ENCODE measurements at places on chromosomes 1 and 21. TPM values are rescaled to one million over a fixed set of nuclear protein-coding genes. Genes with fewer than 3 reads are reported as not detected.

DNA sequence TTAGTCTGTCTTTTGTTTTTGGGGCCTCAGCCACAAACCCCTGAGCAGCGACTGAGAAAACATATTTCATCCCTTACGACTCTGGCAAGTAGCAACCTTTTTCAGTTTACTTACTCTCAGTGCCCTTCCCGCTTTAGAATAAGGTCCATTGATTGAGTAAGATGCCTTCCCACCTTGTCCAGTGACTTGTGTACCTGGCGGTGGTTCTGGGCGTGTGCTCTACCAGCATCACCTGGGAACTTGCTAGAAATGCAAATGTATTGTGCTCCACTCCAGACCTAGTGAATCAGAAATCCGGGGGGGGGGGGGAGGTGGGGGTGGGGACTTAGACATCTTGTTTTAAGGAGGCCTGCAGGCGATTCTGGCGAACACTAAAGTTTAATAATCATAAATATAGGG lies 72.1 kb downstream of the S1PR1 start:
- DNase-seq = no peak

DNA sequence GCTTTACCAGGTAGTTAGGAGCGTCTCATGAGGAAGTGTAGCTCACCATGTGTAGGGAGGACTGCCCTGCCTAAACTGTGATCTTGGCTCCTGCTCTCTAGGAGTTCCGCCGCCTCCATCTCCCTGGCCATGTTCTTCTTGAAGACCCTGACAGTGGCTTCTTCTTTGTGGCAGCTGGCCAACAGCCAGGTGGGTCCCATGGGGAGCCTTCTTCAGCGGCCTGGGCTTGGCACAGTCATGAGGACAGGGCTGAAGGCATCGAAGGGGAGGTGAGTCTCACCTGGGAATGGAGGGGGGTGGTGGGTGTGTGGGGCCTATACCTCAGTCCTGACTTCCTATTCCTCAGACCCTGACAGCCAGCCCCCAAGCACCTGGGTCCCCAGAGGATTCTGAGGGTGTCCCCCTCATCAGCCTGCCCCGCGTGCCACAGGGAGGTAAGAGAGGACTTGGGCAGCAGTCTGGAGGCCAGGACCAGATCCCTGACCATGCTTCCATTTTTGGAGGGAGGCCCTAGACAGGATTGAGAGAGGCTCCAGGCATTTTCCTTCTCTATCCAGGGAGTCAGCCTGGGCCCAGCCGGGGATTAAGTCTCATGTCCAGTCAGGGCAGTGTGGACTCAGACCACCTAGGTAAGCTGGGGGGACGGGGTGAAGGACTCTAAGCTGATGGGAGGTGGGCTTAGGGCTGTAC lies 21.4 kb downstream of the HYI start:
- no peak for DNase-seq

- DNase-seq = no peak
Observed at GRCh38 chr1:187445066-187445465, 616.3 kb downstream of the PLA2G4A start.

AGO4 gene
- 7.9 TPM for total RNA-seq

DNA sequence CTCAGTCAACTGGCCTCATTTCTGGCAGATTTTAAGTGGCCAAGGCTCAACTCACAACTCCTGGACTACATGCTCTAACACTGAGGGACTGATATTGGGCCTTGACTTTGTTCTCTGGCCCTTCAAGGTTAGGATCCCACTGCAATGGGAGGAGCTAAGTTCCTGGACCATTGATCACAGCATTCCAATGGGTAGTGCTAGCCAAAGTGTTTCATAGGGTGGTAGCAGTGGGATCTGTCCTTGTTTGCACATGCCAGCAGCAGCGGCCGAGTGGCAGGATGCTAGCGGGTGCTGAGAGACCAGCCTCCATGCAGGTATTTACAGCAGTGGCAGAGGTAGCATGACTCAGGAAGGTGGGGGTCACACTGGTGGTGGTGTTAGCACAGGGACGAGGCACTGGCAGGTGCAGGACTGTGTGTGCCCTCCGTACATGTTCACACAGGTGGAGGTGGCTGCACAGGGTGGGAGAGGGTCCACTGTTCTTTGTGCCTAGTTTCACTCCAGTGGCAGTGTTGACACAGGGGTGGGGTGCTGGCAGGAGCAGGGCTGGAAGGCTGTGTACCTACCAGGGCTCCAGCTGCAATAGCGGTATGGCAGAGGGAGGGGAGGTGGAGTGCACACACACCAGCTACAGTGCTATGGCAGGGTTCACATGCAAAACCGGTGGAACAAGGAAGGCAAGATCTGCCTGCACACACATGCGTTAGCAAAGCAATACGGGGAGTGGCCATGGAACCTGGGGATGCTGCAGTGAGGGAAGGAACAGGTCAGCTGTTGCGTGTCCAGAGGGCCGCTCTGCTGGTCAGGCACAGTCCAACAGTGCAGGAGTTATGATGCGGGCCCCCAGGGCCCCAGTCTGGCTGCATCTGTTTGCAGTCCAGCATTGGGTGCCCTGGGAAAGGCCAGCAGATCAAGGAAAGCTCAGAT lies 51.7 kb downstream of the COL24A1 start:
- DNase-seq = no peak

GRCh38 chr1:154176337-154176736 lies 15.6 kb downstream of the TPM3 start:
- DNase-seq = no peak

GRCh38 chr1:225471453-225472301 lies 43.8 kb upstream of the LBR start:
- DNase-seq = no peak

TCEA3 gene
- not detected for total RNA-seq

AK5 gene
- total RNA-seq = not detected

ZNF670 gene
- total RNA-seq = 2.0 TPM

DNA sequence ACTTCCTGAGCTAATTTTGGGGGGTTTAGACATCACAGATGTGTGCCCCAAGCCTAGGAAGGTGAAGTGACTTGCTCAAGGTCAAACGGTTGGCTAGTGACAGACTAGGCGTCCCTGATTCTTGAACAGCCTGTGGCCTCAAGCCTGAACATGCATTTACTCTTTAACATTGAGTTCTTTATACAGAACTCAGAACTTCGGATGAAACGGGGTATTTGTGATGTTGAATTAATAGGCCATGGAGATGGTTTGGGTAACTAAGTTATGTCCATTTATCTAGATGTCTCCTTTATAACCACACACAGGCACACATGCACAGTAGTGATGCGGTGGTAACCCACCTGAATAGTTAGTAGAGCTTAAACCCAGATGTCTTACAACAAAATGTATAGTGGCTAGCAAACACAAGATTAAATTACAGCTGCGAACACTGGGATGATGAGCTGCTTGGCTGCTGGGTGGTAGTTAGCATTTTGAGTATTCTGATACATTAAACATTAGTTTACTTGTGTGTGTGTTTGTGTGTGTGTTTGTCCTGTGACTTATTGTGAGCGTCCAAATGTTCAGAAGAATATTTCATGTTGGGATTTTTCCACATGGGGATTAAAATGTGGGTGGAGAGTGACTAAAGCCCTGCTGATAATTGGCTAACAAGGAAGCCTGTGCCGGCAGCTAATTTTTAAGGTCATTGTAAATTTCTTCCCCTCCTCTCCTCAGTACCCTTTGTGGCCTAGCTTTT lies 2.3 kb downstream of the ATP1A1 start:
- no peak for DNase-seq

CBR3 gene
- 14.1 TPM for total RNA-seq

DNA sequence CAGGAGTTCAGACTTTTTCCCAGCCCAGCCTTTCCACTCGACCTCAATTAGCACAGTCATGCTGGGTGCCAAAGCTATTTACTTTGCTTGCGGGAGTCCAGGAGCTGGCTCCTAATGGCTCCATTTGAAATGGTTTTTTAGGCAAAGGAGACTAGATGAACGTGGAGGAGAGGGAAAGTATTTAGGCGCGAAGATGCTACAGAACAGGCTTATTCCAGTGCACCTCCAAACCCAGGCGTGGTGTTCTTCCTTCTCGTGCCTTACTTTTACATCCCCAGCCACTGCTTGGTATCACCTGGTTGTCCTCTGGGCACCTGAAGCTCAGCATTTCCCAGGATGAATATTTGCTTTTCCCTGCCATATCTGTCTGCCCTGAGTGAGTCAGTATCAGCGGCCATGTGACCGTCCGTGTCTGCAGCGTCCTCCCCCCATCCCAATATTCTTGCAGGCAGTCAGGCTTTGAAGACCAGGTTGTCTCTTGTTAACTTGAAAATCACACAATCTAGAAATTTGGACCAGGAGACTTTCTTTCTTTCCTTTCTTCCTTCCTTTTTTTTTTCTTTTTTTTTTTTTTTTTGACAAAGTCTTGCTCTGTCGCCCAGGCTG lies 198.5 kb downstream of the DYRK1A start:
- no peak for DNase-seq

KIF26B gene
- total RNA-seq = 11.6 TPM

DNA sequence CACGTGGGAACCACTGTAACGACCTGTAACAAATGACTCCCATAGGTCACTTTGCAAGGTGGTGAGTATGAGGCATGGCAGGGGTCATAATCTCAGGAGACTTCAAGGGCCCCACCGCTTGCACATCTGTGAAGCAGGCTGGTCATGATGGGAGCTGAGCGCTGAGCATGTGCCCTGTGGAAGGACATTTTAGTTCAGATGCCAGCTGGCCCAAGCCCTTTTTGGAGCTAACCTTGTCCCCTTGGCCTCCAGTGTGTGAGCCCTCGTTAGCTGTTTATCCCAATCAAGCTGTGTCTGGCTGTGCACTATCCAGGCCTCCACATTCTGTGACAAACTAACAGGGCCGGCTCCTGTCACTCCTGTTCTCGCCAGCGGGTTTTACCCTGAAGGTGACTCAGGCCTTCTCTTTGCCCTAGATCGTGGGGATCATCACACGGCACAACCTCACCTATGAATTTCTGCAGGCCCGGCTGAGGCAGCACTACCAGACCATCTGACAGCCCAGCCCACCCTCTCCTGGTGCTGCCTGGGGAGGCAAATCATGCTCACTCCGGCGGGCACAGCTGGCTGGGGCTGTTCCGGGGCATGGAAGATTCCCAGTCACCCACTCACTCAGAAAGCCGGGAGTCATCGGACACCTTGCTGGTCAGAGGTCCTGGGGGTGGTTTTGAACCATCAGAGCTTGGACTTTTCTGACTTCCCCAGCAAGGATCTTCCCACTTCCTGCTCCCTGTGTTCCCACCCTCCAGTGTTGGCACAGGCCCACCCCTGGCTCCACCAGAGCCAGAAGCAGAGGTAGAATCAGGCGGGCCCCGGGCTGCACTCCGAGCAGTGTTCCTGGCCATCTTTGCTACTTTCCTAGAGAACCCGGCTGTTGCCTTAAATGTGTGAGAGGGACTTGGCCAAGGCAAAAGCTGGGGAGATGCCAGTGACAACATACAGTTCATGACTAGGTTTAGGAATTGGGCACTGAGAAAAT lies 7.6 kb downstream of the NPPA start:
- DNase-seq = no peak

DNA sequence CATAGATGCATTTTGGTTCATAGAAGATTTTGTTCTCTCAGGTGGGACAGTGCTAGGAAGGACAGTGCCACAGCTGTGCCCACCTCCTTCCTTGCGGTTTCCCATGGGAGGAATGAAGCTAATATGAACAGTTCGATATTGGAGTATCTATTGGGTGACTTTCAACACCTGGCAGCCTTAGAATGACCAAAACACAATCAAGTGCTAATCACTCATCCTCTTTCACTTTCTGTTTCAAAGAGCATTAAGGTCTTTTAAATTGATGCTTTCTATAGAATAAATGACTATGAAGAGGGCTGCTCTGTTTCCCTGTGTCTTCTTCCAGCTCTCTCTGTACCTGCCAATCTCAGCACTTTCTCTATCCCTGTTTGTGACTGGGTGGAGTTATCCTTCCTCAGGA lies 784.0 kb downstream of the MRPL39 start:
- DNase-seq = no peak

GSTM1 gene
- 33.5 TPM for total RNA-seq

DNA sequence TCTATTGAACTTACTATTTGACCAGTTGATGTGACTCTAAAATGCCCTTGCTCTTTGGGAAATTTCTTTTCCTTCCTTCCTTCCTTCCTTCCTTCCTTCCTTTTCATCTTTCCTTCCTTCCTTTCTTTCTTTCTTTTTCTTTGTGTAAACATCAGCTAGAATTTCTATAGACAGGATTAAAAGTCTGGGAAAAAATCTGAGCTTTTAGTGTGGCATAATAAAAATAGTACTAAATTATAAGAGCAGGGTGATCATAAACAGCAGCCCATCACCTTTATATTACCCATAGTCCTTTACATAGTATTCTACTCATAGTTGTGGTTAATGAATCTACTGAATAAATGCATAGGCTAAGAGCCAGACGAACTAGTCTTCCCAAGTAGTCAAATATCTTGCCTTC lies 281.0 kb upstream of the DAB1 start:
- no peak for DNase-seq

DNA sequence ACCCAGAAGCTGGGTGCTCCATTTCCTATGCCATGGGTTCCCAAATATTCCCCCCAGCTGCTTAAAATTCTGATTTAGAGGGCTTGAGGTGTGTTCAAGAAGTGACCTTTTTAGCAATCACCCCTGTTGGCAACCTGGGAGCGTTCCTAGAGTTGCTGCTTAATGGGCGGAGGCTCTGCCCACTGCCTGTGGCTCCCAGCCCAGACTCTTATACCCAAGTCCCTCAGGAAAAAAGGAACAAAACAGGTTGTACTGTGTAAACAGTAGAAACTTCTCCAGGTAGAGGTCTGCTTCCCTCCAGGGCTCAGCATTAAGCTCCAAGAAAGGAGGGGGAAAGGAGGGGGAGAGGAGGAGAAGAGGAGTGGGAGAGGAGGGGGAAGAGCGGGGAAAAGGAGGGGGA lies 14.6 kb upstream of the TENT5C start:
- no peak for DNase-seq

GRCh38 chr1:110746644-110747259 lies 72.0 kb upstream of the KCNA3 start:
- DNase-seq = no peak

RASAL2 gene
- total RNA-seq = 0.61 TPM

DNA sequence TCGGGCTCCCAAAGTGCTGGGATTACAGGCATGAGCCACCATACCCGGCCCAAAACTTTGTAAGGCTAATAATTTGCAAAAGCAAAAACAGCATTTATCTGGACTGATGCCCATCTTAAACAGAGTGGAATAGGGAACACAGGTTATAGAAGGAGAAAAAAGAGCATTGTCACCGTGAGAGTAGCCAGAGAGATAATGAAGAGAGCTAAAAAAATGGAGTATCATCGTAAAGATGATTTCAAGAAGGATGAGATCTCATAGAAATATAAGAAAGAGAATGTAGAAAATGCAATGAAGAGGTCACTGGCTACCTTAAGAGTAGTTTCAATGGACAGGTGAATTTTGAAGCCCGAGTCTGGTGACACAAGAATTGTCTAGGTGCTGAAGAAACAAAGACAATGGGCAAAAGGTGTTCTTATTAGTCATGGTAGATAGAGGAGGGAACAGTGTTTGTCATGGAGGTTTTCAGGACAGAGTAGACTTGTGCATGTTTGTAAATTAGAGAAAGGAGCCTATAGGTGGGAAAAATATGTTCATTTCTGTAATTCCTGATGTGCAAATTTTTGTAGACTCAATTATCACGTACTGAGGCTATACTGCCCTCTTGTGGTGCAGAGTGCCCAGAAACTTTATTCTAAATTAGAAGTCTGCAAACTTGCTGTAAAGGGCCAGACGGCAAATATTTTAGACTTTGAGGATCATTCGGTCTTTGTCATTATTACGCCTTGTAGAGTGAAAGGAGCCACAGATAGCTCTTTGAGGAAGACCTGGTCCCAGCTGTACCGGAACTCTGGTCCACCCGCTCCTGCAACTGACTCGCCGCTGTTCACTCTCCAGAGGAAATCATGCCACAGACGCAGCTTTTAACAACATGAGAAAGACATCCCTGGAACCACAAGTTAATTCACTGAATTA lies 8.1 kb upstream of the TMEM183A start:
- peak; percentile 40 for DNase-seq

- no peak for DNase-seq
Observed at GRCh38 chr1:53327182-53327913, 522 bp downstream of the LRP8 start.

GRCh38 chr1:78304761-78305160 lies 186.0 kb upstream of the PTGFR start:
- no peak for DNase-seq

Measured in GM12878 (cell line).